Activated T-cell treated with anti-CD3 and anti-CD28 coated beads, Interleukin-2, amount 50 U/mL, for 1 hour (primary cell): ENCODE measurements at places on chromosomes 7 and 10.

GRCh38 chr7:17646253-17646956 is 293.9 kb downstream of the SNX13 start:
- DNase-seq, result no peak

- no peak for DNase-seq
These were observed 38.4 kb upstream of the ZNF138 start for GRCh38 chr7:64755865-64756264.

- DNase-seq, result no peak
These were observed 10.7 kb downstream of the CCDC6 start for GRCh38 chr10:59895629-59896116.

GRCh38 chr10:117928741-117929140 is 118.0 kb downstream of the RAB11FIP2 start:
- DNase-seq, result no peak

DNA sequence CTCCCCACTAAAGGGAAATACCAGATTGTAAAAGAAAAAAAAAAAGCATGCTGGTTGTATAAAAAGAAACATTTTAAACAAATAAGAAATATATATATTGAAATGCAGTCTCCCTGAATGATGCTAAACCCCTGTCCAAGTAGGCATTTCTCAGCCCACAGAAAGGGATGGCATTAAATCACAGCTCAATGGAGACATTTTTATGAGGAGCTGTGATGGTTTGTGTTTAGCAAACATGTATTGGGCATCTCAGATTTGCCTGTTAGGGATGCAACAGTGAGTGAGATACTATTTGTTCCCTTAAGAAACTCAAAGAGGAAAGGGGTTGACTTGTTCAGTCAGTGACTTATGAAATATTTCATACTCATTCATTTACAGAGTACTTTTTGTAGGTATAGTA is 51.5 kb downstream of the KAT6B start:
- DNase-seq, result no peak
